Suppressor macrophage (primary cell): ENCODE measurements at places on chromosomes 16 and 17.

GRCh38 chr16:82119405-82119804, 50.6 kb downstream of the MPHOSPH6 start:
- no peak for DNase-seq

DNA sequence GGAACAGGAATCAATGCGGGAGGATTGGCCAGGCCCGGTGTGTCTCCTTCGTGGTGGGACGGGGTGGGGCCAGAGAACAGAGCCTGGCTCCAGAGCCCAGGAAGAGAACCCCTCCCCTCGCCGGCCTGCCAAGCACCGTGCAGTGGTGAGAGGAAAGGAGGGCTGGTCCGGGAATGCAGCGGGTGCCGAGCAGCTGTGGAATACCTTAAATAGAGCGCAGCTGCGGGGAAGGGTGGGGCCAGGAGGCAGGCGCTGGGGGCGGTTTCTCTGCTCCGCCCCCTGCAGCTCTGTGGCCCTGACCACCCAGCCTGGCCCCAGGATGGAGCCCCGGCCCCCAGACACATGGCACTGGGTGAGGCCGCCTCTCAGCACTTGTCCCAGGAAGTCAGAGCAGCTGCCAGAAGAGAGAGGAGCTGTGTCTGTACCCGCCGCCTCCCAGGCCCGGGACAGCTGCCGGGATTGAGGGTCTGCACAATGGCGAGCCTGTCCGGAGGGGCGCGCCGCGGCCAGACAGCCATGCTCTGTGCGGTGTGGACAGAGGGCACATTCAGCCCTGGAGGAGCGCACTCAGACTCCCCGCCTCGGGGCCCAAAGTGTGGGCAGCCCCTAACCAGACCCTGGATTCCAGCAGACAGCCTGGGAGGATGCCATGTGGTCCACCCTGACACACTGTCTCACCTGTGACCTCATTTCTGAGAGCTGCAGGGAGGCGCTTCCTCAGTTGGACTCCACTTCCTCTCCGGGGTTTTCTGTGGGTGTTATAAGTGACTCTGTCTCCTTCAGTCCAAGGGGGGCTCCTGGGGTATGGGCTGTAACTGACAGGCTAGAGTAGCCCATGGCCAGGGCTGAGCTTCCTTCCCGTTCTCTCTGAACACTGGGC, 268.8 kb downstream of the SEC14L1 start:
- DNase-seq = peak; percentile 49

DNA sequence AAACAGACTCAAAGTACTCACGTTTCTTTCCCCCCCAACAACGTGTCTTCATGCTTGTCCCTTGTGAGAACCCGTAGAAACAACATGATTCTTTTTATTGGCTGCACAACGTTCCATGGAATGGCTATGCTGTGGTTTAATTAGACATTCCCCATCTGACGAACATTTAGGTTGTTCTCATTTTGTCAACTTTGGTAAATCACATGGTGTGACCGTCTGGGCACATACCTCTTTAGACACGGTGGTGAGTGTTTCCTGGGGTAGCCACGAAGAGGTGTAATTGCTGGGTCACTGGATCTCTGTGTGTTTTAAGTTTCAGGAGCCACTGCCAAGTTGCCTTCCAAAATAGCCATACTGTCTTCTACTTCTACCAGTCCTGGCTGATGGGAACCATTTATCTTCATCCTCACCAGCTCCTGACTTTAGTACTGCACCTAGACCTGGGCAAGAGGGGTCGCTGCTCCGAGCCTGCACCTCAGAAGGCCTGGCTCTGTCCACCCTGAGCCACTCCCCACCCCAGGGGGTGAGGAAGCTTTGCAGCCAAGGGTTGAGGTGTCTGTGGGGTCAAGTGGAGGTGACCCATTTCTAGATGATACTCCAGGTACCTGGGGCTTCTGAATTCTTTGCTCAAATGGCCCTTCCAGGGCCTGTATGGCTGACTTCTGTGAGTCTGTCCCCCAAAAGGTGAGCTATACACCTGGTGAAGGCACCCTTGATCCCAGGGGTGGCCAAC, 84.7 kb downstream of the IRX5 start:
- DNase-seq = no peak

GRCh38 chr16:67652578-67653127, 7.4 kb downstream of the ACD start:
- DNase-seq = no peak

DNA sequence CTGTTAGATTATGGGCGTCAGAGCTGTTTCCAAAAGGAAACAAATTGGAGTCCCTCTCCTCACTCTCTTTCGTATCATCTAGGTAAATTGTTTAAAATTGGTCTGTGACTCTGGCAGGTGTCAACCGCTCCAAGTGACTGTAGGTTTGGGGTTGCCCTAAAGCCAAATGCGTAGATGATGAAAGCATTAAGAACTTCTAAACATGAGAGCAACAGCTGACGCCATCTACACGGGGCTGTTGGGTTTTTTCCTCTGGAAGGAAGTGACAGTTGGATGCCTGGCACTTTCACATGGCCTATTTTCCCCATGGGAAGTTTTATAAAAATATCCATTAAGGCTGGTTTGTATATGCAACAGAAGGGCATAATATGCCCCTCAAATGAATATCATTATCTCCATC, 215.7 kb upstream of the CACNG5 start:
- DNase-seq = no peak

DNA sequence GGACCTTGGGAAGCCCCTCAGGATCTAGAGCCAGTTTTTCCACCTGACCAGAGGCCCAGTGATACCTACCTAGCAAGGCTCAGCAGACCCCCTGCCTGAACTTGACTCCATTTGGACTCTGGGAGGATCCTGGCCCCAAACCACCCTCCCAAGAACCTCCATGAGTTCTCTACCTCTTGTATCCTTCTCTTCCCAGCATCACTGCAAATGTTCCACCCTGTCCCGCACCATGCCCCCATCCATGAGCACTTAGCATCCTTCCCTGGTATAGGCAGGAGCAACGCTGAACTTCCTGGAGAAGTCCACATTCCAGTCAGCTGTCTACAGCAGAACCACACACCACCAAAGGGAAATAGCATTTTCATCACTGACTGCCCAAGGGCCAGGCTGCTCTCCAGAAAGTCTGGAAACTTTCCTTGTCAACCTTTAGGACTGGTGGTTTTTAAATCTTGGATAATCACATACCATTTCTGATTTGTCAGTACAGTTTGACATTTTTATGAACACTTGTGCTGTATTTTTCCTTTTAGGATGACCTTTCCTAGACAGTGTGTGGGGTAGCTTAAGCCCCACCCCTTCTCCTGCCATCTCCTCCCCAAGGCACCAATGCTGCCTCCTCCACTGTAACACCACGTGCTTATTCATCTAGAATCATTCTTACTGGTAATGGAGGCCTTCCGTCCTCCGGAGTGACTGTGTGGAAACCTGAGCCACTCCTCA, 13.9 kb downstream of the EIF4A3 start:
- no peak for DNase-seq

DNA sequence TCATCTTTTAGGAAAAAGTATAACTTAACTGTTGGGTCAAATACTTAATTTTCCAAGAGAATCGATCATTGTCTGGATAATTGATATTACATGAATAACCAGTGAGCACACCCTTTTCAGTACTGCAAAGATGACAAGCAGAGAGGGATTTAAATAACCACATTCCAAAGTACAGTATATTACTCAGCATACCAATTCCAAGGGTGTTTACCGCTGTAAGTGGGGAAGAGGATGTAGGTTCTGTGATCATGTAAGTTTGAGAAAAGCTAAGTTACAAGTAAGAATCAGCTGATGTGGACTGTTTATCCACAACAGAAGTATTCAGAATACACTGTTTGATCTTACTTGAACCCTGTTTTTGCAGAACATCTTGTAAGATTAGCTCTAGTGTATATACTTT, 6.1 kb downstream of the GDE1 start:
- DNase-seq = no peak

DNA sequence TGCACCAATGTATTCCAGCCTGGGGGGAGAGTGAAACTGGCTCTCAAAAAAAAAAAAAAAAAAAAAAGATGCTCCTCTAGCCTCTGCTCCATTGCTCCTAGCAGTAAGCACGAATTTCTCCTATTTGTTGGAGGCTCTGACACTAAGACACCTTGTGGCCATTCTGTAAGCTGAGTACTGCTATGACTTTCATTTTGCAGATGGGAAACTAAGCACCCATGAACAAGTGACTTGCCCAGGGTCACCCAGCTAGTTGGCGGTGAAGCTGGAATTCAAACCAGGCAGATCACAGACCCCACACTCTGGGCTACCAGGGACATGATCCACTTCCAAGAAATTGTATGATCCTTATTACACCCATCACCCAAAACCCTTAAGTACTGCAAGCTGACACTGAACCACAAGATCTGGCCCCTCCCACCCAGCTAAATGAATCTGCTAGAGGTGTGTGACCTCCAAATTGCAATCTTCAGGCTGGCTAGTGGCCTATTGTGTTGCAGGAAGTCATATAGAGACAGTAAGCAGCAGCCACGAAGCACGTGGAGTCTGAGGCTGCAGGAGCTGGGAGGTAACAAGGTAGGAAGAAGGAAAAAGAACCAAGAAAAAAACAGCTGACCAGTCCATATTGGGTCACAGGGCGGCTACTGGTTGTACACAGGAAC, 209.4 kb downstream of the XYLT1 start:
- DNase-seq = no peak

- DNase-seq = peak; percentile 84
Measured at GRCh38 chr17:2847381-2848333, 51.4 kb downstream of the RAP1GAP2 start.

- no peak for DNase-seq
Measured at GRCh38 chr17:79262624-79263023, 188.0 kb downstream of the ENGASE start.

GRCh38 chr16:85673529-85674417, 15.0 kb downstream of the GINS2 start:
- DNase-seq = no peak

DNA sequence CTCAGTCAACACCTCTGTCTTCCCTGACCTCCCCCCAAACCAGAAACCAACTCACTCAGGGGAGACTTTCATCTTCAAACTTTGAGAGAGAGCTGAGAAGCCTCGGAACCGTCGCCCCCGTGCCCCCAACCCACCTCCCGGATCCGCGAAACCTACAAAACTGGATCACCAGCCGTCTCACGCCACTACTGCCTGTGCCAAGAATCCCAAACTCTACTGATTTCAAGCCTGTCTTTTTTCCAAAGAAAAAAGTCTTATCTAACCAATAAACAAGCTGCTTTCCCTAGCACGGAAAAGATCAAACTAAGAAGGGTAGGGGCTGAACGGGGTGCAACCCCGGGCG, 2.0 kb downstream of the AXIN2 start:
- DNase-seq = no peak

- peak; percentile 67 for DNase-seq
Measured at GRCh38 chr17:9002606-9003354, 18.5 kb upstream of the NTN1 start.

DNA sequence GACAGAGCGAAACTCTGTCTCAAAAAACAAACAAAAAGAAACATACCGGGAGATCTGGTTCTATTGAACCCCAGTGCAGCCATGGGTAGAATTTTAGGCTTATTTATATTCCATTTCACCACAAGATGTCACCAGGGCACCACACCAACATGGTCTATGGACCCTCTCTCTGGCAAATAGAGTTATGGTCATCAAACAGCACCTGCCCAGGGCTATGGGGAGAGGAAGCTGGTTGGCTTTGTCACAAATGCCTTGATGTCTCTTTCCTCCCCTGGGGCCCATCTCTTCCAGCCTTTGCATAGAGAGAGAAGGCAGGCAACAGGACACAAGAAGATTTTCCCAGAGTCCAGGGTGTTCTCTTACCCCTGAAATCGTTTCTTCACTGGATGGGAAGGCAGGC, 128.4 kb downstream of the WWOX start:
- no peak for DNase-seq

DNA sequence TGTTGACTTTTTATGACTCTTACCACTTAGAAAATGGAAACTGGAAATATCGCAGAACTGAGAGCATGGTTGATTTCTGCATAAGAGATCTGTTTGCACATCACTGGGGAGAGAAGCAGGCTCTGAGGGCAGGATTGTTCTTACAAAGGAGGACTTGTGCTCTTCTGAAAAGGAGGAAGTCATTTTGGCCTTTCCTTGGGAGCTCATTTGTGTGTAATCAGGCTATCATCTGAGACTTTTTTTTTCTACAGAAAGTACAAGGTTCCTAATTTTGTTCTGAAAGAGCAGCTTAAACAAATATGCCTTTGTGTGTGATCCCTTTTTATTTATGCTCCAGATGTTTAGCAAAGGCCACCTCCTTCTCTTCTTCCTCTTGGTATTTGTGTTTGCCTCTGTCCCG, 145.7 kb upstream of the CACNG5 start:
- peak; percentile 72 for DNase-seq

DNA sequence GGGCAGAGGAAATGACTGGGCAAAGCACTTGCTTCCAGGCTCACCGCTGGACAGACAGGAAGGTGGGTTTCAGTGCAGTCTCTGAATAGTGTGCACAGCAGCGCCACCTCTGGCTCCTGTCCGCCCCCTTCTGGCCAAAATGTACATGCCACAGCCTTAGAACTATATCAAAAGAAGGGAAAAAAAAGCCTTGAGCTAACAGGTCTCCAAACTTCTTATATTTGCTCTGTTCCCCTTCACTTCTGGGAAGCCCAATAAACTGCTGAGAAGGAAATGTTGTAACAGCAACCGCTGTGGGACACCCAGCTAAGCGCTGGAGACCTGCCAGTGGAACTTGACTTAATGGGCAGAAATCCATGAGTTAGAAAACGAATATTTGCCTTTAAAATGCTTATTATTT, 17.5 kb downstream of the COG7 start:
- DNase-seq = peak; percentile 72

DNA sequence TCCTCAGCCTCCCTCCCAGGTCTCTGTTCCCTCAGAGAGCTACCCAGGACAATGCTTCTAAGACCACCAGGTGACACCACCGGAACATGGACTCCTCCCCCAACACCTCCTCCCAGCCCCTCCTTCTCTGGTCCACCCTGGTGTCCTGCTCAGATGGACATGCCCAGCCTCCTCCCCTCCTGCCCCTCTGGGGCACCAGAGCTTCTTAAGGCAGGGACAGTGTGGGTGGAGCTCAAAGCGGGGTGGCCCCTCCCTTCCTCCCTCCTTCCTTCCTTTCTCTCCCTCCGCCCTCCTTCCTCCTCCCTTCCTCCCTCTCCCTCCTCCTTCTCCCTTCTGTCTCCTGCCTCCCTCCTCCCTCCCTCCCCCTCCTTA, 22.7 kb downstream of the TRPV3 start:
- no peak for DNase-seq

- peak; percentile 30 for DNase-seq
Measured at GRCh38 chr16:10812312-10813098, 6.1 kb downstream of the TVP23A start.

DNA sequence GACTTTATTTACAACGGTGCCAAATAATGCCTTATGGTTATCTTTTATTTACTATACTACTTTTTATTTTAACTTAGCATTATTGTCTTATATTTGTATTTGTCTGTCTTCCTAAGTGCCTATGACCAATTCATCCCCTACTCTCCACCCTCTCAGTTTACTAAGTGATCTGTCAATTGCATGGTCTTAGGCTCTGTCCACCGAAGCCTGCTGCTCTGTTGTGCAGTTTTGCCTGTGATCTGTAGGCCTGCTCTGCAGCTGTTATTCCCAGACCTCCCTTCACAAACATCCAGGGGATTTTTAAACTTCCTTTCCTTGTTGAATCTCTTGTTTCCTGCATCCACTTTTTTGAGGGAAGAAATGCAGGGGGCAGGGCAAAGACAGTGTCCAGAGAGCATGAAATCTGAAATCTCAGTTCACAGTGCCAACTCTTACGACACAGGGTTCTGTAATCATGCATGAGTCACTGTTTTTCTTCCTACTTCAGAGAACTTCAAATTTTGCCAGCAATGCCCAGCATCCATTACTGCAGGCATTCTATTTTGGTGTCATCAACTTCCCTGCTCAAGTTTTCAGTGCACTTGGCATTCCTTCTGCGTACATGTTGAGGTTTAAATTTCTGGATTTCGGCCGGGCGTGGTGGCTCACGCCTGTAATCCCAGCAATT, 11.4 kb downstream of the SLFN5 start:
- peak; percentile 94 for DNase-seq
